ENCODE measurements at places on chromosomes 11 and 22. TPM values are rescaled to one million over a fixed set of nuclear protein-coding genes. Genes with fewer than 3 reads are reported as not detected.

Gene SYNGR1
- 3.3 TPM for total RNA-seq

DNA sequence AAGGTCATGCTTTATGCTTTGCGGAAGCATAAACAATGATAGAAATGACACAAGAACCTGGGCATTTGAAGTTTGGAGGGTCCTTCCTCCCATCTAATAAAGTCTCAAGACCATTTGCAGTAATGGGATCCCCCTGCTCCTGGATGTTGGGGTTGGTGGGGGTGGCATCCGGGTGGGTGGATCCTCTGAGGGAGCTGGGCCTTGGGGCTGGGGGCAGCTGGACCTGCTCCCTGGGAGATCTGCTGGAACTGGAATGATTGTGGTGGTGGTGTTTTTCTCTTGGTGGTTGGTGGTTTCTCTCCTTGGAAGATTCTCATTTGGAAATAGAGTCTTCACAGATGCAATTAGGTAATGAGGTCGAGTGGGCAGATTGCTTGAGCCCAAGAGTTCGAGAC lies 2.2 kb upstream of the NAP1L4 start:
- no peak for DNase-seq

Gene CHADL
- 0.73 TPM for total RNA-seq

- DNase-seq: no peak
Observed at GRCh38 chr11:12799334-12799835, 125.2 kb downstream of the TEAD1 start.

DNA sequence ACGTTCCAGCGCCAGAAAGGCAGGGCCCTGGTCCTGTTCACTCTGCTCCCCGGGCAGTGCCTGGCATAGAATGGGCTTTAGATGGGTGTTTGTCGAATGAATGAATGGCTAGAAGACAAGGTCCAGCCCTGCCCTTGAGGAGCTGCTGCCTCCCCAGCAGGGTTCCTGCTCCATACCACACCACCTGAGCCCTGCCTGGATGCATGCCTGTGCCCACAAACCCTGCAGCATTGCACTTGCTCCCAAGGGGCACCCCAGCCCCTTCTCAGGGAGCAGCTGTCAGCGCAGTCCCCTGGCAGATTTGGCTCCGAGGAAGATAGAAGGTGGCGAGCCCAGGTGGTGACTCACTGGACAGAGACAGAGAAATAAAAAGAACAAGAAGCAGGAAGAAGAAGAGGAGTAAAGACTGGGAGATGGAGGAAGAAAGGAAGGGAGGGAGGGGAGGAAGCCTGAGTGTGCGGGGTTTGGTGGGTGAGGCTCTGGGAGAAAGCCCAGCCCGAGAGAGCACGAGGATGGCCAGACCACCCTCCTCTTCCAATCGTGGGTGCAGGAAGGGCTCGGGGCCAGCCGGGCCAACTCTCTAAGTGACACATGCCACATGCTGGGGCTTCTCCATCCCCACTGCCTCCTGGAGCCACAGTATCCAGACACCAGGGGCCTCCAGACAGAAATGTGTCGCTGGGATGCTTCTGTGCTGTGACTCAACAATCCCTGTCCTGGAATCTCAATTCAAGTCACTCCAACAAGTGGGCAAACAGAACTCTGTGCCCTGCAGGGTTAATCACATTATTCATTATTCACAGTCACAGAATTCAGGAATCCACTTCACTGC lies 1474.3 kb downstream of the BRD1 start:
- DNase-seq: no peak

Gene MS4A3
- total RNA-seq: not detected

Measured in glomerular endothelial cell (primary cell).